ENCODE measurements at places on chromosomes 1 and 21.

DNA sequence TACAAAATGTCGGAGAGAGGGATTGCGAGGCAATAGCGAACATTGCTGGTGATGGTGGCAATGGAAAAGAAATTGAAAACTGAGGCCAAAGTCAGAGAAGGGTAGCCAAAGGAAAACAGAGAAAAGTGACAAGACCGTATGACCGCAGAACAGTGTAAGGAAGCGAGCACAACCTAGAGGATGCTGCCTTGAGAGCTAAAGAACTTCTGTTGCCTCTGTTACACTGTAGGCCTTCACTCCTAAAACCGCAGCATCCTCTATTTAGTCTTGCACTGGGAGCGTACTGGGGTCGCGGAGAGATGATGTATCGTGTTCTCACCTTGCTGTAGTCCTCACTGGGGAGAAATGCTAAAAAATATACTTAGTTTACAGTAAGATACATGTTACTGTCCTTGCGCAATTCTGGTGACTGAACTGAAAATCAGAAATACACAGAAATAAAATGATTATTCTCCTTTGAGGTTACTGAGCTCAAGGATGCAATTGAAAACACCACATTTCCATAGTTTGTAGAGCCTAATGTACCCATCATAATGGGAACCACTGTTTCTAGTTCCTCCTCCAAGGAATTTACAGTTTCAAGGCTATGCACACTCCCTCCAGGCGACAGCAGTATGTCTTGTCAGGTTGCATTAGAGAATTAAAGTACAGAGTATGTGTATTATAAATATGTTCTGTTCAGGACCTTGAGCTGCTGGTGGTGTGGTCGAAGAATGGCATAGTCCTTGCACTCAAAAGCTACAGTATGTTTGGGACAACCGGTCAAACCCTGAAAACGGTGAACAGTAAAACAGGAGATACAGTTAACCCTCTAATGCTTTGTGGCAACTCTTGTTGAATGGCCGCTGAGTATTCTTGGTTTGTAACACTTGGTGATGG is 1.3 kb downstream of the NEK7 start:
- DNase-seq, result no peak

DNA sequence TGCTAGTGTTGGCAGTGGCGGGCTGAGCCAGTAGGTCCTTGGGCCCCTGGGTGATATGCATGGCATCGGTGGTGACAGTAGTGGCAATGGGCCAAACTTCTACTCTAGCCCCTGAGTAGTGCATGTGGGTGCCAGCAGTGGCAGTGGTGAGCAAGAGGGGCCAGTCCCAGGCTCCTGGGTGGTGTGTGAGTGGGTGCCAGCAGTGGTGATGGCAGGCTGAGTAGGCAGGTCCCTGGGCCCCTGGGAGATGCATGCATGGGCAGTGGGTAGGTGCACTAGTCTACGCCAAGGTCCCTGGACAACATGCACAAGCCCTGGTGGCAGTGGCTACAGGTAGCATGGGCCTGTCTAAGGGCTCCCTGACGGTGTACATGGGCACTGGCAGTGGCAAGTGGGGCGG is 24.6 kb upstream of the TTC22 start:
- DNase-seq, result no peak

DNA sequence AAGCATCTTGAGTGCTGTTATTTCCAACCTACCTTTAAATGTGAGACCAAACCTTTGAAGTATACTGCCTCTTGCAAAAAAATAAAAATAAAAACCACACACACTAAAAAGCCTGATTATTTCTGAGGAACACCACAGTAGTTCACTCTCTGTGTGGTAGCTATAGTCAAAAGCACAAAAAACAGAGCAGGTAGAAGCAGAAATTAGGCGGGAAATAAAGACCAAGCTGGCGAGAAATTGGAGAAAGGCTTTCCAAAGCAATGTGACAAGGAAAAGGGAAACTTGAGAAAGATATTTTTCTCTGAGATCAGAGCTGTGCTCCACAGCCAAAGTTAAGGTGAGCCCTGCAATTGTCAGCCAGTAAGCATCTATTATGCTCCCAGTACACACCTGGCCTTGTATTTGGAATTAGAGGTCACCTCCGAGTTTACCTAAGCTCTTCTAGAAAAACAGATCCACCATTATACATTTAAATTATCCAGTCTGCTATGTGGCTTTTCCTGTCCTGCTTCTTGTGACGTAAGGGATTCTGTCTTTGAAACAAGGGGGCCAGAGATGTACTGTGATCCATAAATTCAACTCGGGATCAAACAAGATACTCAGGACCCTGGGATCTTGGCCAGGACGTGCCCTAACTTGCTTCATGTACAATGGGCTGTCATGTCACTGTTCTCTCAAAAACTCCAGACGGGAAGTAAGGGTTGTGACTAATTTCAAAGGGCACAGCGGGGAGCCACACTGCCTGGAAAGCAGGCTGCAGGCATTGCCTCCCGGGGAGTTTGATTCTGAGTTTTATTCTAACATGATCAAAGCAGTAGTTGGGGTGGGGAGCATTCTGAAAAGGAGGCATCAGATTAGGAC is 39.8 kb upstream of the RAB4A start:
- no peak for DNase-seq

DNA sequence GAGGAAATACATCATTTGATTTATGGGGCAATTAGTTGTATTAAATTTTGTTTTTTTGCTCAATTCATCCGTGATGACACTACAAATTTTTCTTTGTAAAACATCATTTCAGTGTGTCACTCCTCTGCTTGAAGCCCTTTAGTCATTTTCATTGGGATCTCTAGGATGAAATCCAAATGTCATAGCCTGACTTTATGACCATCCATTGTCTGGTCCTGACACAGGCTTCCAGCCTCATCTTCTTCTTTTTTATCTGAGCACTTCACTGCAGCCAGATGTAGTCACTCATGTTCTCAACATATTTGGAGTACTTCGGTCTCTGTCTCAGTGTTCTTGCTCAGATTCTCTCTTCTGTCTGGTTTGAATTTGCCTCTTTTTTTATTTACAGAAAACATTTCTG is 173.1 kb downstream of the HMCN1 start:
- DNase-seq, result no peak

DNA sequence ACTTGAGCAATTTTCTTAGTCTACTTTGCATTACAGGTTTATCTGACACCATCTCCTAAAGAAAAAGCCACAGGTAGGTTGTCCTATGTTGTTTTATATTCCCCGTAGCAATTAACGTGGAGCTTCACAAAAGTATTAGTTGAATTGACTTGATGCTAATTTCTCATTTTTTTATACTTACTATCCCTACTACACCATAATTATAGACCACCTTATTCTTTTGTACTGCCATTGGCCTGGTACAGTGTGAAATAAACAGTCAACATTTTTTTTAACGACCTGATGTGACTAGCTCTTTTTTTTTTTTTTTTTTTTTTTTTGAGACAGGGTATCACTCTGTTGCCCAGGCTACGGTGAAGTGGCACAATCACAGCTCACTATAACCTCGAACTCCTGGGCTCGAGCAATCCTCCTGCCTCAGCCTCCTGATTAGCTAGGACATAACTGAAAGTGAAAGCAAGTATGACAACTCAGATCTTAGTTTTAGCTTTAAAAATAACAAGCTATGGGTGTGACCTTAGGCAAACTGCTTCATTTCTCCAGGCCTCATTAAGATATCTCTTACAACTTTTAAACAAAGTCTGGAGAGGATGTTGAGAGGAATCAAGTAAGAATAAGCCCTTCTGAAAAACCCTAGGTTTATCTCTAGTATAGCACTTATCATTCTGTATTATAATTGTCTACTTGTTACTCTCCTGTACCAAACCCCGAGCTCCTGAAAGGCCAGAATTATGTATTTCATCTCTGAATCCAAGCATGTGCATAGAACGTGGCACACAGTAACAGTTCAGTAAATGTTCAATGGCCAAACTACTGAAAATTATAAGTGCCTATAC is 49.5 kb downstream of the LUZP1 start:
- DNase-seq, result peak; percentile 57

DNA sequence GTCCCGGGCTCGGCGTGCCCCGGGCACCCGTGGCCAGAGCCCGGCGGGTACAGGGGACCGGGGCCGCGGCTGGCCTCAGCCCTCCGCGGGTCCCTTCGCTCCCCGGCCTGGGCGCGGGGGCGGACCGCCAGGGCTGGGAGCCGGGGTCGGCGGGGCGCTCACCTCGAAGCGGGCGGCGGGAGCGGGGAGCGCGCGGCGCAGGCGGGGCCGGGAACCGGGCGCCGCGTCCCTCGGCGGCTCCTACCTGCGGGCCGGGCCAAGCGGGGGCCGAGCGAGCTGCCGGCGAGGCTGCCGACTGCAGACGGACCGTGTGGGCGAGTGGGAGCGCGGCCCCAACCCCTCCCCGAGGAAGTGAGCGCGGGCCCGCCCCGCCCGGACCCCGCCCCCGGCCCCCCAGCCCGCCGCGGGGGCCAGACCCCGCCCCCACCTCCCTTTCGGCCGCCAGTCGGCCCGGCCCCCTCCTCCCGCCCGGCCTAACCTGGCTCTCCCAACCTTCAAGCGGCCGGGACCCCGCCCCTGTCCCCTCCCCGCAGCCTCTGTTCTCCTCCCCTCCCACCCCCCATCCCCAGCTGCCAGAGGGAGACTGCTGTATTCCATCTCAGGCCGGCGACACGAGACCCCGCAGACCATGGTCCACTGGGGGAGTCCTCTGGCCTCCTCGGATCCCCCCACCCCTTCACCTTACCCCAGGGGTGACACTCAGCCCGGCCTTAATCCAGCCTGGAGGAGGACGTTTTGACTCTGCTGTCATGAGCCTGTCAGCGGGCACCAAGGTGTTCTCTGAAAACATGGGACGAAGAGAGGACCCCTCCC is at the start of gene FHL3:
FHL3 (minus strand) TSS at position 320 of the 813 bp plus-strand sequence. CDS start 6,102 bp downstream, outside the sequence.
- peak; percentile 56 for DNase-seq

GRCh38 chr1:236489710-236490377 is 33.9 kb upstream of the LGALS8 start:
- DNase-seq, result no peak

DNA sequence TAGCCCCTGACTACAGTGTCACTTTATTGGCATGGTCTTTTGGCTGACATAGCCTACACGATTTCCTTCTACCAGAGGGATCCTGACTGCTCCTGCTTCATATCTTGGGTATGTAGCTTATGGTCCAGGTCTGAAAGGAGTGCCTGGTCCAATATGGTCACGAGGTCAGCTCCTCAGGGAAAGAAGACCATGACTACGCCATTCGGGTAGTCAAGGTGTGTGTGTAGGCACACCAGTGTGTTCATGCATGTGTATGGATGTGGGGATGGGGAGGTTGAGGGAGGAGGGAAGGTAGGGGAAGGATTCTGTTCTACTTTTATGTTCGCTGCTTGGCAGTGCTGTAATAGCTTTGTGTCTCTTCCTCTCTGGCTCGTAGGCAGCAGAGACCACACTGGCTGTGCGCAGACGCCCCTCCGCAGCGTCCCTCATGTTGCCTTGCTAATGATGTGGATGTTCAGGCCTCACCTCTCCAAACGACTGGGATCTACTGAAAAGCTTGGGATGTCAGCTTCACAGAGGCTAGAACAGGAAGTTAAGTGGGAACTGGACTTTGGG is 10.0 kb upstream of the C4BPB start:
- no peak for DNase-seq

- DNase-seq, result peak; percentile 63
Observed at GRCh38 chr1:109193653-109194590, 19.8 kb upstream of the SARS1 start.

DNA sequence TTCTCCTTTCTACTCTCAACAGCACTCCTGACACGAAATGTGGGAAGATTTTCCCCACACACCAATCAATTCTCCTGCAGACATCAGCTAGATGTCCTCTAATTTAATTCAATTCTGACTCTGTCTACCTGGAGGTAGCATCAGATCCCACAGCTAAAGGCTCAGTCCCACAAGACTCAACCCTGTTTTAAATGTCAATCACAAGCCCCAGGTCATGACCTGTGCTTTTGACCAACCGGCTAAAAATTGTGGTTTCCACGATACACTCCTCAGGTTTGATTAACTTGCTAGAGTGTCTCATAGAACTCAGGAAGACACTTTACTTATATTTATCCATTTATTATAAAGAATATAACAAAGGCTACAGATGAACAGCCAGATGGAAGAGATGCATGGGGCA is 27.4 kb downstream of the IL23R start:
- DNase-seq, result no peak

DNA sequence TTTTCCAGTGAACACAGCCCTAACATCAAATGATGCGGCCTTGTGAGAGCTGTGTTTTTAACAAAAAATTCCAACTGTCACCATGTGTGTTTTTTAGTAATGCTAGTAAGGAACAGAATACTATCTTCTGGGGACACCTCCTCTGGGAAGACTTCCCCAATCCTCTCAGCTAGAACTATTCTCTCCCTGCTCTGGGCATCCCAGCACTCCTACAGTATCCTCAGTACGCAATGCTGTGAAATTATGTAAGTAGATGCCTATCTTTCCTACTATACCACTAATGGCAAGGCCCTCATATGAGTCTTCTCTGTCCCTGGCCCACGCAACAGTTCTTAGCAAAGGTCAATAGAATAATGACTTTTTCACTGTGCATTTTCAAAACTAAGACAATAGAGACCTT is 19.5 kb upstream of the TTC39A start:
- no peak for DNase-seq

GRCh38 chr1:100883963-100884362 is 10.7 kb downstream of the EXTL2 start:
- DNase-seq, result no peak

DNA sequence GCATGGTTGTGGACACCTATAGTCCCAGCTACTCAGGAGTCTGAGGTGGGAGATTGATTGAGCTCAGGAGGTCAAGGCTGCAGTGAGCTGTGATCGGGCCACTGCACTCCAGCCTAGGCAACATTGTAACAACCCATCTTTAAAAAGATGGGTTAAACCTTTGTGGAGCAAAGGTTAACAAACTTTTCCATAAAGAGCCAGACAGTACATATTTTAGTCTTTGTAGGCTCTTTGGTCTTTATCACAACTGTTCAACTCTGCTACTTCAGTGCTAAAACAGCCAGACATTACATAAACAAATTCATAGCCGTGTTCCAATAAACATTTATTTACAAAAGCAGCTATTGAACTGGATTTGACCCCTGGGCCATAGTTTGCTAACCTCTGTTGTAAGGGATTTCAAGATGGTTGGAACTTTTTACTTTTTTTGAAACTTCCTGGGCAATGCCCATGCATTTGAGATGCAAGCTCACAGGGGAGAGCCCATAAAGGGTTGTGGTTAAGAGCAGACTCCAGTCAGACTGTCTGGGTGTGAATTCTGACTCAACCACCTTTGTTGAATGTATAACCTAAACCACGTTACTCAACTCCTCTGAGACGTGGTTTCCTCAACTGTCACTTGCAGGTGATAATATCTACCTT is 10.8 kb downstream of the INAVA start:
- DNase-seq, result peak; percentile 49

GRCh38 chr1:89712420-89712819 is 79.5 kb downstream of the LRRC8C start:
- no peak for DNase-seq

GRCh38 chr1:207025146-207025880 is 7.2 kb downstream of the C1orf116 start:
- DNase-seq, result no peak

- DNase-seq, result no peak
Observed at GRCh38 chr1:226838456-226838855, 32.0 kb upstream of the PSEN2 start.

DNA sequence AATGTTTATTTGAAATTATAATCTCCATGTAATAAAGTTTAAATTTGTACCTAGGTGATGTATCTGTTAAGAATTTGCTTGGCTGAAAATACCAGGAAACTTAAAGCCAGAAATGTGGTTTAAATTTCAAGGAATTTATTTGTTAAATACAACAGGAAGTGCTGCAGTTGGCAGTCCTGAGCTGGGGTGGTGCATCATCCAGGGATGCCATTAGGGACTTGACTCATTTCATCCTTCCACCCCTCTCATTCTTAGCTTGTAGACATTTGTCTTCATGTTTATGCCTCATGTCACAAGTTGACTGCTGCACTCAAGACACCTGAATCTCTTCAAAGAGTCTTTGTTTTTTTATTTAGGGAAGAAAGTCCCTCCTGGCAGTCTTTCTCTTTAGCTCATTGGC is 175.9 kb downstream of the LHX8 start:
- no peak for DNase-seq

All from activated naive CD4-positive, alpha-beta T cell treated with Interleukin-2 at 50 U/mL for 16 hours (primary cell).